ENCODE measurements at places on chromosomes 12 and 14.

- DNase-seq: no peak
Observed at GRCh38 chr12:16093825-16094224, 182.7 kb downstream of the DERA start.

GRCh38 chr14:32896979-32897697, 41.5 kb upstream of the NPAS3 start:
- no peak for DNase-seq

DNA sequence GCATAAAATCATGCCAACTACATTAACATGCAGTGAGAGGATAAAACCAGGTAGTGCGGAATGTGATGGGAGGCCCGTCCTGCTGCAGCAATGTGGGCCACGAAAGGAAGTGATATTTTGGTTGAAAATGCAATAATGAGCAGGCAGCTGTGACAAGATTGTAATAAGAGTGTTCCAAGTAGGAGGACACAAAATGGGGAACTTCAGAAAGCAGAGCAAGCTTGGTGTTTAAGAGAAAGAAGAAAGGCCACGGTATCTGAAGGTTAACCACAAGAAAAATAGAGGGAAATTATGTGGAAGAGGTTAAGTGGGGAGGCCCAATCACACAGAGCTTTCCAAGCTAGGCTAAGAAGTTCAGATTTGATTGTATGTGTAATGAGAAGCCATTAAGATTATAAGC, 34.3 kb downstream of the OVCH1 start:
- no peak for DNase-seq

GRCh38 chr14:101495827-101496775, 65.2 kb upstream of the DIO3 start:
- DNase-seq: no peak

- DNase-seq: no peak
Observed at GRCh38 chr12:98325003-98325402, 190.4 kb upstream of the TMPO start.

GRCh38 chr14:53955671-53956426, 776 bp downstream of the BMP4 start:
- no peak for DNase-seq

GRCh38 chr12:8876887-8877286, 37.4 kb upstream of the PHC1 start:
- DNase-seq: no peak

DNA sequence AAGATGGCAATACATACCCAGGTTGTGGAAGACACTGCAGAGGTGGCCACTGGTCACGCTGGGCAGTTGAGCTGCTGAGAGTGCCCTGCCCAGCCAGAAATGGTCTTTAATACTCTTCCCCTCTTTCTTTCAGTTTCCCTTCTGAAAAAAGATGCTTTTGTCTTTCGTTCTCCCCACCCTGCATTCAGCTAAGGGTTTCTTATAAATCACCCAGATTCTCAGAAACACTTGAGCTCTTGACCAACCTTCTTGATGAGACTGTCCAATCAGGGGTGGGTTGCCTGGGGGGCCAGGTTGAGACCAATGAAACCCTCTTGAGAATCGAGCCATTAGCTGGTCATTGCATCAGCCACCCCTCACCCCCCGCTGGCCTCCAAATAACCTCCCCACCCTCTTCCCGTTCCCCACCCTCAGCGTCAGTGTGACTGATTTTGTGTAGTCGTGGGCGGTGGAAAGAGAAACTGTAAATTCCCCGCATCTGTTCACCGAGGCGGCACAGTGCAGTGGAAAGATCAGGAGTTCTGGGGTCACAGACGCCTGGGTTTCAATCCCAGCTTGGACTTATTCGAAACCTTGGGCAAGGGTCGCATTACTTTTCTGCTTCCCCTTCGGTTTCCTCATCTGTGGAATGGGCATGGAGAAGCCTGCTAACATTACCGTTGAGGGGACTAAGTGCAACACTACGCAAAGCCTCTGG, 52.3 kb downstream of the SLC25A47 start:
- DNase-seq: peak; percentile 16

GRCh38 chr12:1791104-1791841, 29.1 kb upstream of the LRTM2 start:
- DNase-seq: peak; percentile 43

GRCh38 chr12:6494968-6495367, 1.1 kb downstream of the NCAPD2 start:
- DNase-seq: no peak

GRCh38 chr14:56862836-56863235, 52.6 kb upstream of the OTX2 start:
- DNase-seq: no peak

DNA sequence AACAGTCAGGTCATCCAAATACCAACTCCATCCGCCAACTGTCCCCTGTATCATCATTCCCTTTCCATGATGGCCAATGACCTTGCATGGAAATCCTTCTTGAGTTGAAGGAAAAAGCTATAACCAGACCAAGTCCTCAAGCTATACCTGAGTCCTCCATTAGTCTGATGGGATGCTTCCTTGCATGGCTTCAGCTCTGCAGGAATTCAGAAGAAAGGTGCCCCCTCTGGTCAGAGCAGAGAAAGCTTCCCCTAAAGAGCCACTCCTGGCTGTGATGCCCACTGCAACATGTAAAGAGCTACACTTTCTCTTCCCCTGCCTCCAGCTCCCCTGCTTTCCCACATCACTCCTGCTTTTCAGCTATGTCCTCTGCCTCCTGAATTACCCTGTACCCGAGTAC, 43.1 kb upstream of the FKBP4 start:
- DNase-seq: no peak

DNA sequence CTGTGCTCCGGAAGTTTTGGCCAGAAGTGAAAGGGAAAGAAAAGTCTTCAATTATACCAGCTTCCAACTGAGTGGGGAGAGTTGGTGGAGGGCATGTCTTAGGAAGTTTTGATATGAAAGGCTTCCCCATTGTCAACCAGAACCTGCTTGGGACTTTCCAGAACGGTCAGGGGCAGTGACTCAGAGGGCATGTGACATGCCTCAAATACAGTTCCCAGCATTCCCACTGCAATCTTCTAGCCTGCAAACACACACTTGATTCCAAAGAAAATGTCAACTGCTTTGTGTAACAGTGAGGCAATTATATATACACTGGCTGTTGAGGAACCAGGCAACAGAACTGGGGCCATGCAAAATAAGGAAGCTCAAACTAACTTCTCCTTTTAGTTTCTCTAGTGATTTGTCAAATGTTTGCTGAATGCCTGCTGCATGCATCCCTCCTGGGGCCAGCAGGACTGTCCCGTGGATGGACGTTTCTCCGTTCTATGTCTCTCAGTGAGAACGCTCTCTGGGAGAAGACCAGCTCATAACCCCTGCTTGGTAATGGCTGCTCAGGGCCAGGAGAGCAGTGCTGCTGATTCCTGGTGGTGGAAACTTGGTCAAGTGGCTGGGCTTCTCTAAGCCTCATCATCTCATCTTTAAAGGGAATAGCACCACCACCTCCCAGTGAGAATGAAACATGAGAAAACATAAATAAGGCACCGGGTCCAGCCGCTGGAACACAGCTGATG, 18.3 kb downstream of the SLC25A47 start:
- DNase-seq: no peak

DNA sequence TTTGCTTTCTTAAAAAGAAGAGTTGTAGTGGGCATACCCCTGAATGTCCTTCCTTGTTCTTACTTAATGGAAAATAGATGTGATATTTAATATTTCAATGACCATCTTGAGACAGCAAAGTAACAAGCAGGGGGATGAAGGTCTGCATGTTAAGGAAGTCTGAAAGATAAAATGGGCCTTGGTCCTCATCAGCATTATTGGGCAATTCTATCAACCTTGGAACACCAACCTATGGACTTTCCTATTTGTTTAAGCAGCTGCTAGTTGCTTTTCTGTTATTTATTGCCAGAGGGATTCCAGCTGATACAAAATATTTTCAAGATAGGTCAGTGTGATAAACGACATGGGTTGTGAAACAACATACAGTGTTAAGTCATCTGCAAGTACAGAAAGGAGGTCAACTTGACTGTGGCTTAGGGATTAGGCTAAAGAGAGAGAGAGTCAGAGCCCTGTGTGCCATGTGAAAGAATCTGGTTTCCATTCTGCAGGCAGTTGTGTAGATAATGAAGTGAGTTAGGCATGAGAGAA, 16.4 kb upstream of the A2M start:
- DNase-seq: no peak

GRCh38 chr12:123165537-123165936, 14.6 kb upstream of the PITPNM2 start:
- no peak for DNase-seq

- DNase-seq: no peak
Observed at GRCh38 chr14:101855958-101856357, 94.4 kb downstream of the PPP2R5C start.

DNA sequence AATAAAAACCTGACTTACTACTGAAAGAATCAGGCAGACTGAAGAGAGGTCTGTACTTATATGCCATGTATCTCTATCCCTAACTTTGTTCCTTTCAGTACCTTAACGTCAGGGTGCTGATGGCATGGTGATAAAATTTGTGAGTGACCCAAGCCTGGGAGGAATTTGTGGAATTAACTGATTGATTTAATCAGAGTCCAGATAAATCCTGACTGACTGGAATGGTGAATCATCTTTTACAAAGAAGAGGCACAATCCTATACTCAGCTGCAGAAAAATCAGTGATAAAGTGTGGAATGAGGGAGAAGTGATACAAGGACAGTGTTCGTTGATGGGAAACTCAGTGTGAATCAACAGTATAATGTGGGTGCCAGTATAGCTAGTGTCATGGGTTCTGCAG, 3.7 kb downstream of the TDG start:
- DNase-seq: no peak

GRCh38 chr14:53306267-53306721, 153.2 kb upstream of the DDHD1 start:
- DNase-seq: no peak

DNA sequence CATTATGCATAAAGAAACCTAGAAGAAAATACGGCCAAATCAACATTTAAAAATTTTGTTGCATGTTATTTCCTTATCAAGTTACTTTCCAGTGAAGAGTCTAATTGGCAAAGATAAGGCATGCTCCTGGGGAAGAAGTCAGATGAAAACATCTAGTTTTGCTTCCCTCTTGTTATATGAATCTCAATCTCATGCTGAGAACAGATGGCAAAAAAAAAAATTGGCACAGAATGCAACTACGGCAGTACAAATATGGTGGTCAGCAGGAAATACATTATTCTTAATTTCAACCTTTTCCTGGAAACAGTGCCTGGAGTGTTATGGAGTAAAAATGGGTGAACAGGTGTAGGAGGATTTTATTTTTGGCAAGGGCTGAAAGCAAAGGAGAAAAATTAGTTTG, 32.8 kb downstream of the HECTD4 start:
- DNase-seq: no peak

DNA sequence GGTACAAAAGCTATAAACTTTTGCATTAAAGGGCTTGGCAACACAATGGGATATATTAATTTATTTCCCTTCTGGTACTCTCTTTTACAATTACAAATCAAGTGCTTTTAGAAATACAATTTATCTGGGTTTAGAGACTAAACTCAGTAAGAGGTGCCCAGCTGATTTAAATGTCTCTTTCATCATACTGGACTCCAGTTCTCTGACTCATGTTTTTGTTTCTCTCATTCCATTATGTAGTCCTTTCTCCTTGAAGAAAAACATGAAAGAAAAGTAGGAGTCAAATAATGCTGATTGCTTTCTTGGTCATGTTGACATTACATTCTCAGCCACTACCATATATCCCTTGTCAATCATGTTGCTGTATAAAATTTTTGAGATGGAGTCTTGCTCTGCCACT, 36.3 kb upstream of the CFL2 start:
- DNase-seq: no peak

DNA sequence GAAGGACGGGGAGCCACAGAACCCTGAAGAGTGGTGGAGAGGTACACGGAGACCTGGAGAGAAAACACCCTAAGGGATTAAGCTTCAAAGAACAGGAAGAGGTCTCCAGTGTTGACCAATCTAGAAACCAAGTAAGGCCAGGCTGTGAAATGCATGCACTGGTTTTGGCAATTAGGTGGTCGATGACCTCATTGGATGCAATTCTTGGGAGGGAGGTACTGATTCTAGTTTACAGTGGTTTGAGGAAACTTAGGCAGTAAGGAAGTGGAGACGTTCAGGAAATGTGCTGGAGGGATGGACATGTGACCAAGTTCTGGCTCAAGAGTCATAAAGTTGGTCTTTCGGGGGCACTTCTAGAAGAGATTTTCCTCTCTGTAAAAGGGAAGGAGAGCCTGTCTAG, 91.3 kb upstream of the CEP83 start:
- no peak for DNase-seq

- DNase-seq: no peak
Observed at GRCh38 chr12:59927032-59927431, 331.2 kb downstream of the SLC16A7 start.

GRCh38 chr14:93032421-93032936, 83.2 kb downstream of the ITPK1 start:
- no peak for DNase-seq

DNA sequence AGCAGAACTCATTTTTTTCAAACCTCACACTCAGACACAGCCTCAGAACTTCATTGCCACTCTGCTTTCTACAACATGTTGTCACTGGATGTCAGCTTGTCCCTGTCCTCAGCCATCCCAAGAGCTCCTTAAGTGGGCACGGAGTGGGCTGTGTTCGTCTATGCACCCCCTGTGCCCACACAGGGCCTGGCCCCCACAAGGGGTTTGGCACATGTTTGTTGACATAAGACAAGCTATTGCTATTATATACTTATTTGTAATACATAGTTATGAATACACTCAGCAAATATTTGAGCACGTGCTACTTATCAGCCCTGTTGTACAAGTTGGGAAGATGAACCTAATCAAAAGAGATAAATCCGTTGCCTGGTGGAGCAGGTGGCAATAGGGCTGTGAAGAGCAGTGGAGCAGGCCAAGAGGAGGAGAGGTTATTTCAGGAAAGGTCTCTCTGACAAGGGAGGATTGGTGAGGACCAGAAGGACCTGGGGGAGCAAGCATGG, 4.3 kb upstream of the BDKRB1 start:
- DNase-seq: no peak

- DNase-seq: no peak
Observed at GRCh38 chr12:107091989-107092641, 1.2 kb downstream of the CRY1 start.

GRCh38 chr12:43571885-43572284, 19.9 kb upstream of the ADAMTS20 start:
- no peak for DNase-seq

GRCh38 chr12:57766464-57767304, at the start of gene CYP27B1:
Gene CYP27B1 (minus strand): TSS chr12:57767078. CDS start chr12:57767041, 37 bp downstream.
- DNase-seq: no peak

GRCh38 chr14:20559461-20559904, 1.4 kb downstream of the RNASE9 start:
- DNase-seq: no peak

DNA sequence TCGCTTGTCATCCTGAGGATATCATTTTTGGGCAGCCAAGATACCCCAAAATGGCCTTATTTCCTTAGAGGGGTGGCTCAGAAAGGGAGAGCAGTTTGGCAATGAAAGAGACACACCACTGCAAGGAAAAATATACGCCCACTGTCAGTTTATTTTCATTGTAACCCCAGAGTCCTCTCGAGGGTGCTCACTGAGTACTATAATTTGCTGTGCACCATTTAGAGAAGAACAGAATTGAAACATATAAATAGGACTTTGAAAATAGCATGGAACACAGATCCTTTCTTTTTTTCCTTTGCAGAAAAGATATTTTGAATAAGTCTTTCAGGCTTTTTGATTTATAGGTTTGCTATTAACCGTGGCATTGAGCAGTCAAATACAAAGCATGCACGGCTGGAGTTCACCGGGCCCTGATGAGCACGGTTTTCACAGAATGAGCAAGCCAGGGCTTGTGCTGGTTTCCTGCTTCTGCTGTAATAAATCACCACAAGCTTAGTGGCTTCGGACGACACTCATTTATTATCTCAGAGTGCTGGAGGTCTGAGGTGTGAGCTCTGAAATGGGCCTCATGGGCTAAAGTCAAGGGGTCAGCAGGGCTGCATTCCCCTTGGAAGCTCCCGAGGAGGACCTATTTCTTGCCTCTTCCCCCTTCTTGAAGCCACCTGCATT, 152.3 kb downstream of the ZNF664 start:
- DNase-seq: no peak
